ENCODE measurements at places on chromosomes 6 and 20.

- peak; percentile 78 for DNase-seq
Observed at GRCh38 chr6:108565091-108565766, 4.5 kb downstream of the FOXO3 start.

- DNase-seq, result no peak
Observed at GRCh38 chr6:129895692-129896091, 34.6 kb upstream of the TMEM244 start.

DNA sequence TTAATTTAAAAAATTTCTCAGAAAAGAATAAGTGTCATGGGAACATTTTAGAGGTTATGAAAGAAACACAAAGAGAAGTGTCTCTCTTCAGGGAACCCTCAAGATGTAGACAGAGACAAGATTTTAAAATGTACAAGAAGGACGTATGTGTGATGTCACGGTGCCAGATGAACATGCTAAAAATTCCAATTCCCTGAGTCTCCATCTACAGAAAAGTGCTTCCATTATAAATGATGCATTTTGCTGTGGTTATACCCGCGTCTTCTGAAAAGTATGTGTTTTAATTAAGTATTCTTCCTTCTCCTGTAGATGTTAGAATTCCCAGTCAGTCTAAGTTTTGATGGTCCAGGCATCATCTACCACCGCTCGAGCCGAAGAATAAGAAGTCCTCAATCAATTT lies 489.1 kb downstream of the PREX1 start:
- DNase-seq, result no peak

- DNase-seq, result no peak
Observed at GRCh38 chr6:38427492-38428210, 212.1 kb downstream of the BTBD9 start.

DNA sequence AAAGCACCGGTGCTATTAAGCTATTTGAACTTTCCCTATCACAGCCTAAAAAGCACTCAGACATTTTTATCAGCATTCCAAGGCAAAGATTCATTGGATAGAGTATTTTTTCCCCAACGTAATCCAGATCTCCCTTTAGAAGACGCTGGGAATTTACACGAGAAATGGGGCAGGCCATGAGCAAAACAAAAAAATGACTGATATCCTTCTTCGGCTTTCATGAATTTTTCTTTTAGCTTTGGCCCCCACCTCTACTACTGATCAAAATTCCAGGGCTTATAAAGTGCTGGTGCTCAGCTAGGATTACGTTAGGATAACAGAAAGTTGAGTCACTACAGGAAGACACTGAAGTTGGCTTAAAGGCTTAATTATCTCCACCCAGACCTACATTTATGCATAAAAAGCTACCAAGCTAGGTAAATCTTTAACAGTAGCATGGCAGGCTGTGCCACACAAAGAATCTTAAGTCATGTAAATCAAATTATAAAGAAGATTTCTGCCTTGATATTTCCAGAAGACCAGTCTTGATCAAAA lies 418.5 kb upstream of the BTBD3 start:
- DNase-seq, result no peak

DNA sequence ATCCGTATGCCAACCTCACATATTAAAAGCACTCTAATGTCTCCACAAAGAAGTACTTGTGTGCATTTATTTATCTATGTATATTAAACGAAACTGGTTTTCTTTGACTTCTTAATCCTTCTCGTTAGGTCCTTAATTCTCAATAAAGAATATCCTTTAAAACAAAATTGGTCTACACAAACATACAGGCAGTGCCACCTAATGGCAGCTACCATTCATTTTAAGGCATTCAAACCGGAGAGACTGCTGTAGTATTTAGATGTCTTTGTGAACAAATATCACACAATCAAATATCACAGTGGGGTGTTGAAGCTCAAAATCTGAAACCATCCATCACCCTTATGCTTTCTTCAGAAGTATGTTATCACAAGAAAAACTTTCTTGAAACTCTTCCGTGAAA lies 96.6 kb upstream of the IRAK1BP1 start:
- no peak for DNase-seq

- no peak for DNase-seq
Observed at GRCh38 chr6:4790158-4790899, 14.1 kb downstream of the CDYL start.
